ENCODE measurements at places on chromosomes 1 and 21.

DNA sequence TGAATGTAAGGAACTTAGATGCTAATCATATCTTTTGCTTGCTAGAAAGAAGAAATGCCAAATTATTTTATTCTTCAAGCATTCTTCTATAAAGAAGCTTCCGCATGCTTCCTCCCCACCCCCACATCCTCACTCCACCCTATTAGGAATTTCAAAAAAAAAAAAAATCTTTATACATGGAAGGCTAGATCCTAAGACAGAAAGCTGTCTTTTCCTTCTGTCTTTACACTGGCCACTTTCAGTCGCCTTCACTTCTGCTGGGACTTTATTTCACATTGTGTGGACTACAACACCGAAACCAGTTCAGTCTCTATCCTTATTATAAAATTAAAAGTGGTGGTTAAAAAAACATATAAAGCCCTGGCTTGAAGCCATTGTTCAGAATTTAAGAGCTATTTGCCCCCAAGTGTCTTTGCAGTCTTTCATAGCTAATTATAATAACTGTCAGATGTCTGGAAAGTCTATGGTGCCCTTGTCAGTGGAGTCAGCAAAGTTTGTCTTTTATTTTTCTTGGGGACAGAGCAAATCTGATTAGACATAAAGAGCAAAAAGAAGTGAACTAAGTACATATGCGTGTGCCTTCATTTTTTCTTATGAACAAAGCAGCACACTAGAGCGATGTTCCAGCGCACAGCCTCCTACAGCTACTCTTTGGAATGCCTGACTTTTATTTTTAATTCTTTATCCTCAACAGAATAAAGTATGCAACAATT lies 297.7 kb downstream of the PTPRC start:
- DNase-seq, result peak; percentile 66

GRCh38 chr1:94713472-94714141 lies 106.5 kb upstream of the SLC44A3 start:
- peak; percentile 98 for DNase-seq

- no peak for DNase-seq
These were observed 55.5 kb upstream of the CNN3 start for GRCh38 chr1:94982398-94982797.

GRCh38 chr1:67459068-67459467 lies 28.9 kb upstream of the SERBP1 start:
- peak; percentile 15 for DNase-seq

DNA sequence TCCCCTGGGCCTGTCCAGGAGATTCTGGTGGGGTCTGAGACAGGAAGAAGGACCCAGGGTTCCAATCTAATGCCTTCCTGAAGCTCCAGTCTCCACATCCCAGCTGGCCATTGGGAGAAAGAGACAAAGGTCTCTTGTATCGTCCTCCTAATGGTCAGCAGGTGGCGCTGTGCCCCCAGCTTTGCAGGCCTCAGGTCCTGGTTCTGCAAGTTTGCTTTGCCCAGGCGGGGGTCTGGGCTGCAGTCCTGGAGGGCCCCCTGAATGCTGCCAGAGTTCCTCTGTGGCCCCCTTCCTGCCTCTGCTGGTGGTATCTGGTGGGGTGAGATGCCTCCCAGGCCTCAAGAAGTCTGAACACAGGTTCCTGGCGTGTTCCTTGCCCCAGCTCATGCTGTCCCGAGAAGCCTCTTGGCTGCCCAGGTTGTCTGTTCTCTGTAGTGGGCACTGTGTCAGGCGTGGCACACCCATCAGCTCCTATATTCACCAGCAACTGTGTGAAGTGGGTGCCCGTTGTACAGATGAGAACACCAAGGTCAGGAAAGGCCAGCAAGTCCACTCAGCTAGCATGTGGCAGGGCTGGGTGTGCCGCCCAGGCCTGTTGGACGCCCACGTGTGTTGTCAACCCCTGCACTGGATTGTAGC lies 33.8 kb upstream of the CSF3R start:
- peak; percentile 69 for DNase-seq

- DNase-seq, result no peak
These were observed 44.9 kb upstream of the RAB3GAP2 start for GRCh38 chr1:220317161-220317560.

- DNase-seq, result peak; percentile 42
These were observed 35.3 kb upstream of the ACTL8 start for GRCh38 chr1:17719874-17720273.

DNA sequence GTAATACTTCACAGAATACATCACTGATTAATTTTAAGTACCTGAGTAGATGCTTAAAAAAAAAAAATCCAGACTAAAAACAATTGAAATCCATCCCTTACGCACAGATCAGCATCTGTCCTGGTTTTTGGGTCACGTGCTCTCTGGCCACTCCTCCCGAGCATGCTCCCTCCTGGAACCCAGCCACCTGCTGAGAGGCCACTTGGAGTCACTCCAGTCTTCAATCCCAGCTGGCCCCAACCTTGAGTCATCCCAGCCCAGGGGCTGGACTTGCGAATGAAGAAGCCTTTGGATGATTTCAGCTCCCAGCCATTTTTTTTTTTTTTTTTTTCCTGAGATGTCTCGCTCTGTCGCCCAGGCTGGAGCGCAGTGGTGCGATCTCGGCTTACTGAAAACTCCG lies 8.9 kb downstream of the MAP1LC3C start:
- DNase-seq, result peak; percentile 95

- DNase-seq, result no peak
These were observed 415.5 kb downstream of the NUF2 start for GRCh38 chr1:163737261-163737660.

DNA sequence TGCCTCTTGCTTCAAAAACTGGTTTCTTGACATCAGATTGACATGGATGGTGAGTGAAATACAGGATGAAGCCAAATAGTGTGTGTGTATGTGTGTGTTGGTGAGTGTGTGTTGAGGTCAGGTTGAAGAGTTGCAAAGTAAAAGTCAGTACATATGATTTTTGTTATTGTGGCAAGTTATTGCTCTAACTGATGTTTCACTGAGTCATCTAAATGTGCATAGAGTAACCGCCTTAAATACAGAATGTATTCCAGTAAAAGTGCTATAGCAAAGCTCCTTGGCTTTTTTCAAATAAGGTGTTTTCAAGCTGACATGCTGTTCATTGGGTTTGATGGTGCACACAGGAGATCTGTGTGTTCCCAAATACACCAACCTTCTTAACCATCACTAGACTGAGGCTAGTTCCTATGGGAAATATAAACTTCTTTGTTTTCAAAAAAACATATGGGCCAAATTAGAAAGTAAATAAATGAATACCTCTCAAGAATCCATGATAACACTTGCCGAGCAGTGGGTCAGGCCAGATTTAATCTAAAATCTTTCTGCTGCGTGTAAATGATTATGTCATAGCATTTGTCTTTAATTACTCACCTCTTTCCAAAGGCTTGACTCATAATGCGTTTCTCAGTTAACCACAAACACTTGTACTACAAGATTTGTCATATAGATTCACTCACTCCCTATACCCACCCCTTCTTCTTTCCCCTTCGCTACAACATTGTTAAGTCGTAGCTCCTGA lies 151.1 kb downstream of the LYPLAL1 start:
- peak; percentile 97 for DNase-seq

- DNase-seq, result no peak
These were observed 511 bp upstream of the INPP5B start for GRCh38 chr1:37947364-37947763.

DNA sequence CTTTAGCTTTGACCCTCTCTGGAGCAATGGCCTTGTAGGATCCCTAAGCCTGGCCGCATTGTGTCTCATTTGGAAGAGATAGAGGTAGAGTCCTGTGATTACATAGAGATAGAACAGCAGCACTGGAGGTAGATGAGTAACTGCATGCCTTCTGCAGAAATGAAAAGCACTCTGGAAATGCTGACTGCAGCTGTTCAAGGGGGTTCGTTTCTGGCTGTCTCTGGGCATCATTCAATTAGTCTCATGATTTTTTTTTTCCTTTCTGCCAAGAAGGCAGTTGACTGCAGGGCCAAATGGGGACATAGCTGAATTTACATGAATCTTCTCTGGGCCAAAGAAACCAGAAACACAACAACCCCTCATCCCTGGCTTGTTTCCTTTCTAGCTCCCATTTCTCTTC lies 28.1 kb upstream of the SNX27 start:
- DNase-seq, result no peak

DNA sequence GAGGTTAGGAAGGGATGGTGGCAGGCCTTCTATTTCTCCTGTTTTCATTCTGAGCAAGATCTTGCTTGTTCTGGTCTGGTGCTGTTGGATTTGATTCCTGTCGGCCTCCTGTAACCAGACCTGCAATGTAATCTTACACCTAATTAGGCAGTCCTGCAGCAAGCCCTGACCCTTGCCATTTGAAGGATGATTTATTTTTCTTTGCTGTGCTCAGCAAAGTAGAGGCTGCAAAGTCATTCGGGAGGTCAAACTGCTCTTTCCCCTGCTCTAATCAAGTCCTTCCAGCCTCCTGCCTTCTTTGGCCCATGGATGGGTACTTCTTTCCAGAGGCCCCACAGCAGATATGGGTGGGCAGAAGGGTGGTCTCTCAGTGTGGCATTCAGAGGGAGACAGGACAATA lies 417.7 kb upstream of the USP24 start:
- no peak for DNase-seq

- DNase-seq, result no peak
These were observed 81.9 kb downstream of the ATP1A1 start for GRCh38 chr1:116454940-116455339.

- DNase-seq, result no peak
These were observed 463.5 kb downstream of the SMYD3 start for GRCh38 chr1:246043556-246043955.

- DNase-seq, result peak; percentile 57
These were observed at the start of gene TFAP2E for GRCh38 chr1:35573198-35574124. Gene TFAP2E, plus strand, starts transcription at chr1:35573314. Its CDS starts 264 bp downstream, at chr1:35573578.

GRCh38 chr1:112272101-112272772 lies 123.8 kb upstream of the CTTNBP2NL start:
- DNase-seq, result no peak

- no peak for DNase-seq
These were observed 2.8 kb downstream of the PERM1 start for GRCh38 chr1:978835-979743.

DNA sequence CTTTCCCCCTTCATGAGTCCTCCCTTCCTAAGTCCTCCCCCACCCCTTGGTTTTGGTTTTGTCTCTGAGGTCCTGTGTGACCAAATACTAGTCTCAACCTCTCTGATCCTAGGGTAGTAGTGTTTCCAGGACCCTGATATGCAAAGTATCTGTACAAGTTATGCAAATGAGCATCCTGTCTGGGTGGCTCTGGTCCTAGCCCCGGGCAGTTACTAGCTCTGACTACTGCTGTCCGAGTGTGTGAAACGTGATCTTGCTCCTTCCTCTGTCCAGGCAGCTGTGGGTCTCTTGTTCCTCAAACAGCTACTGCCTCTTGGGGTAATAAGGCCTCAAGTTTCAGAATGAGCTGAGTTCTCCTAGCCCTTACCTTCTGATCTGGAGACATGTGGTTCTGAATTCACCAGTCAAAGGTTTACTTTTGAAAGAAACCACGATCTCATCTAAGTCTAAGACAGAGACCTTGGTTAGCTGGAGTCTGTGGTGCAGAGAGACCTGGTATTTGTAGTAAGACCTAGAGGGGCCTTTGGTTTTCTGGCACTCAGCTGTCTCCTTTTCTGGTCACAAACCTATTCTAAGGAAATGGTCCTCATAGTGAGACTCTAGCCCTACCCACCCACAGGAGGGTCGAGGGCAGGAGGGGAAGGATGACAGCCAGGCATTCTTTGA lies 31.0 kb upstream of the IL19 start:
- DNase-seq, result peak; percentile 74

DNA sequence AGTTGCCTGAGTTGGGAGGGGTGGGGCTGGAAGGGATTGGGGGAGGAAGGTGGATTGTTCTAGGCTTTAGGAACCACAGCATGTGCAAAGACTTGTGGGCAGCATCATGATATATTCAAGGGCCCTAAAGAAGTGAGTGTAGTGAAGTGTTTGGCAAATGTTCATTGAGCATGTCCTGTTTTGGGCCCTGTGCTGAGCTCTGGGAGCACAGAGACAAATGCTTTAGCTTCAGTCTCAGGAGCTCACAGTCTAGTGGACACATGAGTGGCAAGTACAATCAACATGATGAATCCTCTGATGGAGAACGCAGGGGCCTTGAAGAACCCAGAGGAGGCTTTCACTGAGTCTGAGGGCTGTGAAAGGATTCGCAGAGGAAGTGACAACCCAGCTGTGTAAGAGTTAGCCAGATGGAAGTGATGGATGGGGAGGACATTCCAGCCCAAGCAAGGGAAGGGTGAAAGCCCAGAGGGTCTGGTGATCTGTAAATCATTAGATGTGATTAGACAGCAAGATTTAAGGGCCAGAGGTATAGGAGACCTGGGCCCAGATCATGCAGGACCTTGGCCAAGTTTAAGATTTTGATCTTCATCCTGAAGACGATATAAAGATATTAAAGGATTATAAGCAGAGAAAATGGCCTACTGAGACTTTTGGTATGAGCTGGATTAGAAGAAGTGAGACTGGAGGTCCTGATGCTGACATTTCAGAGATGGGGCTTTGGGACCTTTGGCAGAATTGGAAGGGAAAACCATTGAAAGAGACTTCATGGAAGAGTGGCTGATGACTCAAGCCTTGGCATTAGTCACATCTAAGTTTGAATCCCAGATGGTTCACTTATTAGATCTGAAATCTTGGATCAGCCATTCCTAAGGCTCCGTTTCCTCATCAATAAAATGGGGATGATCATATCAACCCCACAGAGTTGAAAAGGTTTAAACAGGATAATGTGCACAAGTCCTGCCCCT lies 4.6 kb downstream of the IPO13 start:
- peak; percentile 58 for DNase-seq

DNA sequence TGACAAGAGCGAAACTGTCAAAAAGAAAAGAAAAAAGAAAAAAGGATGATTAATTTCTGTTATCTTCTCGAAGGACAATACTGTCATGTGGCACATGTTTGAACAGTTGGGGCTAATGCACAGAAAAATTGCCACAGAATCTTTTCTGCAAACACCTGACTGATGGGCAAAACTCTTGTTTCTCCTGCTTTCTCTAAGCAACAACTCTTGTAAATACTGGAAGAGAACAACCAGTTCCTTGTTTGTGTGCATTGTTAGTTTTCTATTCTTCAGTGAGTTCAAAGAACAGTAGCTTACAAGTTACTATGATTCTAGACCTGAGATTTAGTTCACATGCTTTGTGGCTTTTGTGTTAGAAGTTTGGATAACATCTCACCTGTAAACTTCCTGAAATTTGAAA lies 60.7 kb downstream of the CDC14A start:
- DNase-seq, result no peak

- no peak for DNase-seq
These were observed 51.7 kb downstream of the BACE2 start for GRCh38 chr21:41219498-41220207.
